ENCODE measurements at places on chromosomes 11 and 22.

DNA sequence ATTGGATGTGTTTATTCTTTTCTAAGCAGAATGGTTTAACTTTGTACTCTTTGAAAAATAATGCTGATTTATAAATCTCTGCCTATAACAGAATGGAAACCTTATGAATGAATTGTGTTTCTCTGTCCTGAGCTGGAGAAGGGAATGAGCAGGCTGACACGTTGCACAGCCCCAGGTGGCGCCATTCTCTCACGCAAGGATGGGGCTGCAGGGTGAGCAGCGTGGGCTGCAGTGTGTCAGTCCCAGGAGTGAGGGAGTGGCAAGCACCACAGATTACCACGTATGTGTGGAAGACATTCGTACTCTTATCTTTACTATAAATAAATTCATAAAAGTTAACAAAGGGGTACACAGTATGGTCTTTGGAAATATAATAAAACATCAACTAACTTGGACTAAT, 33.4 kb downstream of the FDX1 start:
- peak; percentile 38 for DNase-seq

DNA sequence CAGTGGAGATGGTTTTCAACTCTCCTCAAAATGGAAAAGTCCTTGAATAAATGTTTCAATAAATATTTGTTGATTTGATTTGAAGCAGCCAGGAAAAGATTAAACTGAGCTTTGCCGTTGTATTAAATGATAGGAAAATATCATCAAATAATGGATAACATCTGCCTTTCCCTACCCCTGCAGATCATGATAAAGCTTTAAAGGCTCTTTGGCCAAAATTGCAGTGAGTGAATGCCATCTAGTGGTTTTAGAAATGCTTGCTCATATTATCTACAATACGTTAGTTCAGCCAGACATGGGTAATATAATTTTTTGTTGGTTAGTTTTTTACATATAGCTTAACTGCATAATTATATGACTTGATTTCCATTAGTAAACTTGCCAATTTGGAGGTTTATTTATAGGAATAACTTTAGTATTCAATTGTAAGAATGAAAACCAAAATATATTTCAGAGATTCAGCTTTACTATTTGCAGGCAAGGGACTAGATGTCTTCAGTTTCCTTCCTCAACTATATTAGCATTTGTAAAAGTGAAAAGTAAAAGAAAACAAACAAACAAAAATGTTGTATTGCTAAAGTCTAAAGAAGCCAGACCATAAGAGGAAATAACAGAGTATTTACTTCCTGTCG, 159.2 kb downstream of the MSANTD4 start:
- DNase-seq, result peak; percentile 62

DNA sequence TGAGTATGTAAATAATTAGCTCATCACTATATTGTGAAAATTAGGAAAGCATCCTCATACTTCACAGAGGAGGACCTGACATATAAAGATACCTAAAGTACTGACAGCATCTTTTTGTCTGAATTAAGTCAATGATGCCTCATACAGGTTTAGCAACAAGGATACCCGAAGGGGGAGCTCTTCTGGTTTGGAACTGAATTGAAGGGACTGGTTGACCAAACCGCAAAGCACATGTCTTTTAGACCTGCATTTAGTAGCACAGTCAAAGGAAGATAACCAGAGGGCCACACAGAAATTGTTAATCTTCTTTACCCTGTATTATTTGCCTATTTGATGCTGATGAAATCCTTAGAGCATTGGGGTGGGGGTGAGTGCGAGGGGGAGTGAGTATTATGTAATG, 12.9 kb upstream of the WT1 start:
- DNase-seq, result no peak

- DNase-seq, result peak; percentile 64
Observed at GRCh38 chr22:24060375-24060788, 49.3 kb downstream of the CABIN1 start.

- no peak for DNase-seq
Observed at GRCh38 chr22:20433686-20434241, 3.9 kb downstream of the SCARF2 start.

DNA sequence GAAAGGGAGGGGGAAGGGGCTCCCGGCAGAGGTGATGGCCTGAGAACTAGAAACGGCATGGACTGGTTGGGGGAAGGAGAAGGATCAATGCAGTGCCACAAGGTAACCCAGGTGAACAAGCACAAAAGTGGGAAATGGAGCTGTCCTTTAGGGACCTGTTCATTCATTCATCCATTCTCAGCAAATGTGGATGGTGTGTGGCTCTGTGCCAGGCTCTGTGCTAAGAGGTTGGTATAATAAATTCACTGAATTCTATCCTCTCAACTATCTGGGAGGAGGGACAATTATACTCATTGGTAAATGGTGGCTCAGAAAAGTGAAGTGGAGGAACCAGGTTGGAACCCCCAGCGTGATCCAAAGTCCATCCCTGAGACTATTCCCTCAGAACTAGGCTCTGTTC, 18.6 kb upstream of the ARAP1 start:
- no peak for DNase-seq

- DNase-seq, result no peak
Observed at GRCh38 chr11:113204280-113204679, 110.1 kb upstream of the TTC12 start.

- DNase-seq, result no peak
Observed at GRCh38 chr11:115439385-115439784, 64.8 kb downstream of the CADM1 start.

DNA sequence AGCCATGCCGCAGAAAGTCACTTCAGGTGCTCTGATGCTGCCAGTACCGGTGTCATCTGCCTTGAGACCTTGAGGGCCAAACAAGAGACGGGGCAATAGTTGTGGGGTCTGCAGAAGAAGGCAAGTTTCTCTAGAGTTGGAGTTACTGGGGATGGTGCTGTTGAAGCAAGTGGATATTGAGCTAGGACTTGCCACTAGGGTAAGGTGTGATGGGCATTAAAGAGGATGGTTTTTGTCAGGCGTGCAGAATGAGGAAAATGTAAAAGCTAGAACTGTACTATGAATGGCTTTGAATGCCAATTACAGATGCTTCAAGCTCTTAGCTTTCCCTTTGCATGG, 61.6 kb downstream of the TNRC6B start:
- DNase-seq, result no peak

GRCh38 chr11:127631974-127632373, 631.4 kb upstream of the KIRREL3 start:
- DNase-seq, result no peak

- no peak for DNase-seq
Observed at GRCh38 chr22:47201186-47201995, 438.9 kb downstream of the TBC1D22A start.

DNA sequence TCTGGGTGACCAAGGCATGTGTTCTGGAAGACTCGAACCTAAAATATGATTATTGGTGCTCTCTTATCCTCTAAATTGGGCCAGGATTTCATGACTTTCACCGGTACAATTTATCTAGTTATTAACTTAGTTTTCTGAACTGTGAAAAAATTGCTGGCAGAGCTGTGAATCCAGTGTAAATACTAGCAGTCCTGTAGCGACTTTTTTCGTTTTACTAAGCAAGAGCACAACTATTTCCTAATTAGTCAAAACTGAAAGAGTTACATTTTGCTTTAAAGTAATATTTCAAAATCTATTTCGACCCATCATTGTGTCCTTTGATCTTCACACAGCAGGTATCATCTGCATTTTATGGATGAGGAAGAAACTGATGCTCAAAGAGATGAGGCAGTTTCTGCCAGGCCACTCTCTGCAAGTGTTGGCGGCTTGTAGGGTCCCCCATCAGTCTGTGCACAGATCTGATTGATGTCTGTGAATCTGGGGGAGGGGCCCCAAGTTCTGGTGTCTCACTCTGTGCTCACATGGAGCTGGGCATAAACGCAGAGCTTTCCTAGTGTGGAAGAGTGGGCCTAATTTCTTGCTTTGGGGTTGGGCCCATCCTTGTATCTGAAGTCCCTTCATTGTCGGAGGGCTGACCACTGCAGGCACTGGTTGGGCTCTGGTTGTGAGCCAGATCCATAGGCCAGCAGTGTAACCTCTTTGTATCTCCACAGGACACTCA, 1.4 kb upstream of the TRMT2A start:
- DNase-seq, result no peak

DNA sequence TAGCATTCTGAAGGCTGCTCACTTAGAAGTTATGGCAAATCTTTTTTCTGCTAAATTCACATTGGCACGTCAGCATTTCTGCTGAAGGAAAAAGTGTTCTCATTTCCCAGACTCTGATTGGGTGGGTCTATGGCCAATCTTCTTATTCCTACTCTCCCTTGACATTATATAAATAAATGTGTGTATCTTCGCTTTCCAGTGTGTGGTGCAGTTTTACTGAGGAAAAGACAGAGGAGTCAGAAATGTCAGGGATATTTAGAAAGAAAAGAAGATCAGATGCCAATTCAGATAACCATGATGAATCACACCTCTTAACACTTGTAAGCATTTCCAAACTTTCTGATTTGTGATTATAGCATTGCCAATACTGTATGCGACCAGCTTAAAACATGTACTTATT, 3.2 kb upstream of the BDNF start:
- DNase-seq, result no peak

- no peak for DNase-seq
Observed at GRCh38 chr11:73239571-73240189, 21.6 kb downstream of the P2RY2 start.

- no peak for DNase-seq
Observed at GRCh38 chr22:47325249-47325648, 562.8 kb downstream of the TBC1D22A start.

DNA sequence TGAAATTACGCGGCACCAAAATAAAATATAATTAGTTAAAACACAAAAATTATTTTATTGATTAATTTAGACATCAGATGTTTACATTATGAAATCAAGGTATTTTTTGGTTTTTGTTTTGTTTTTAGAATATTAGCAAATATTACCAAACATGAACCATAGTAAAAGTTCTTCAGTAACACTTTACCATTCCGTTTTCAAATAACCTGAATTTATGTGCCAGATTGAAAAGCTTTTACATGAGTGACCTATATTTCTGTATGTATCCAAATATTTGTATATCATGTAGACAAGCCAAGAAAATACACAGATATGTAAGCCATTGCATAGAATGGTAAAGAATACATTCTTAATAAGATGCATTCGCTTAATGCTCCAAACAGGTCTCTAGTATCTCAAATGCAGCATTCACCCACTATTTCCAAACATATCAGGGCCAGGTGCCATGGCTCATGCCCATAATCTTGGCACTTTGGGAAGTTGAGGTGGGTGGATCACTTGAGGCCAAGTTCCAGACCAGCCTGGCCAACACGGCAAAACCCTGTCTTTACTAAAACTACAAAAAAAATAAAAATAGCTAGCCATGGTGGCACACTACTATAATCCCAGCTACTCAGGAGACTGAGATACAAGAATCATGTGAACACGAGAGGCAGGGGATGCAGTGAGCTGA, 102.4 kb upstream of the SERPIND1 start:
- no peak for DNase-seq

GRCh38 chr11:10261821-10262220, 32.2 kb downstream of the SBF2 start:
- no peak for DNase-seq

- peak; percentile 38 for DNase-seq
Observed at GRCh38 chr11:110712659-110713448, 617 bp upstream of the ARHGAP20 start.

DNA sequence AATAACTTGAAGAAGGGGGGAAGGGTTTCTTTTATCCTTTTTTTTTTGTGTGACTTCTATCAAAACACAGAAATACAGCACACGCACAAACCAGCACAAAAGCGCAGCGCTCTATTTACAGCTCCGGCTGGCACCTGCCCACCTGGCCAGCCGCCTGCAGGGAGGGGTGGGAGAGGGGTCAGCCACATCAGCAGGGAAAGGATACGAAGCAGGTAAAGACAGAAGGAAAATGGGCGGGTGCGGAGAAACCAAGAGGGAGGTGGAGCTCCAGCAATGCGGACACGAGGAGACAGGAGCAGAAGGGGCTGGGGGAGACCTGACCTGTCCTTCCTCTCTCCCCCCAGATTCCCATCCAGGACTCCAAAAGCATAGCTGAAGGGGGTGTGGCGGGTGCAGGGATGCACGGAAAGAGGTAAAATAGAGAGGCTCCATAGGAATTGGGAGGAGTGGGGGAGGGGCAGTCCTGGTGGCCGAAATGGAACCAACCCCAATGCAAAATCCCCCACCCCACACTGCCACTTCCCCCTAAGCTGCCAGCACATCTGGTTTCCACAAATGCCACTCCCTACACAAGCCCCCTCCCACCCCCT, 14.1 kb downstream of the CXCR5 start:
- no peak for DNase-seq

DNA sequence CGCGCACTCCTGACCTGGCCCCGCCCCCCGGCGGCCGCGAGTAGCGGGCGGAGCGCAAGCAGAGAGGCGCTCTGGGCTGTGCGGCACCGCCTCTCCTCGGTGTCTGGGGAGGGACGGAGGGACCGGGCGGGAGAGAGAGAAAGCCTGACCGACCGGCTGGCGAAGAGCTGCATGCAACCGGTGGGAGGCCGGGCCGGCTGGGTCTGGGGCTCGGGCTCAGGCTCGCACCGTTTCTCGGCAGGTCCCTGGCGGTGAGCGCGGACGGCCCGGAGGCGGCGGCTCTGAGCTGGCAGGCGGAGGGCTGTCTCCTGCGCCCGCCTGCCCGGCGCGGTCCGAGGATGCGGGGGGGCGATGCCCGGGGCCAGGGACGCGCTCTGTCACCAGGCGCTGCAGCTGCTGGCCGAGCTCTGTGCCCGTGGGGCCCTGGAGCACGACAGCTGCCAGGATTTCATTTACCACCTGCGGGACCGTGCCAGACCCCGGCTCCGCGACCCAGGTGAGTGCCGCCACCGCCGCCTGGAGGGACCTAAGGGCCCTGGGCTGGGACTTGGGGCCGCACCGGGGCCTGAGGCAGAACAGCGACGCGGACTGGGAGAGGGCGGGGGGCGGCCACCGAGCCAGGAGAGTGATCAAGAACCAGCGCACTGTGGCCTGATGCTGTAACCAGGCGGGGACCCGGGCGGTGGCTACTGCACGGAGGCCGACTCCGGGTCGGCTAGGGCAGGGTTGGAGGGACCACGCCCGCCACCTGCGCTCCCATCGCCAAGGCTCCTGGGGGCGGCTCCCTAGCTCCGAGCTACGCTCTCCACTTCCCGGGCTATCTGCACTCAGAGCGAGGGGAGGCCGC, at the start of gene SYT9:
Gene SYT9, plus strand, starts transcription at position 69 of the 847 bp plus-strand sequence. Its CDS starts 283 bp downstream, at position 352.
- no peak for DNase-seq

GRCh38 chr11:107140983-107141382, 122.7 kb upstream of the GUCY1A2 start:
- DNase-seq, result no peak

GRCh38 chr22:42310291-42311015, 40.0 kb upstream of the TCF20 start:
- no peak for DNase-seq

- DNase-seq, result no peak
Observed at GRCh38 chr11:77876045-77876444, 55.1 kb downstream of the AAMDC start.

GRCh38 chr11:92199991-92200390, 24.6 kb upstream of the FAT3 start:
- DNase-seq, result no peak

DNA sequence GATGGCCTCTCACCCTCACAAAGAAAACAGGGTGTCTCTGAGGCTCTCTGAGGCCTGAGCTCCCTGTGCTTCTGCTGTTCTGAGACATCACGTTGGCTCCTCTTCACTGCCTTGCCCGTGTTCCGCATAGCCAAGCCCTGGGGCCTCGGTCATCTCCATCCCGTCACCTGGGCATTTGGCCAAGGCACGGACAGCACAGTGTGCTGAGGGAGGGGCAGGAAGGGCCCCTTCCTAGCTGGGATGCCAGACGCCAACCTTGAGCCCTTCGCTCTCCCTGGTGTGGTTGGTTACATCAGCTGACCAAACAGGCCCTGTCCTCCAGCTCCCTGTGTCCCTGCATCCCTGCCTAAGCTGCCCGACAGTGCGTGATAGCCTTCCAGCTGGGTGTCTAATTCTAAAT, 25.9 kb downstream of the MOV10L1 start:
- no peak for DNase-seq

Measured in DMS153 (cell line).